ENCODE measurements at places on chromosomes 7 and 10.

DNA sequence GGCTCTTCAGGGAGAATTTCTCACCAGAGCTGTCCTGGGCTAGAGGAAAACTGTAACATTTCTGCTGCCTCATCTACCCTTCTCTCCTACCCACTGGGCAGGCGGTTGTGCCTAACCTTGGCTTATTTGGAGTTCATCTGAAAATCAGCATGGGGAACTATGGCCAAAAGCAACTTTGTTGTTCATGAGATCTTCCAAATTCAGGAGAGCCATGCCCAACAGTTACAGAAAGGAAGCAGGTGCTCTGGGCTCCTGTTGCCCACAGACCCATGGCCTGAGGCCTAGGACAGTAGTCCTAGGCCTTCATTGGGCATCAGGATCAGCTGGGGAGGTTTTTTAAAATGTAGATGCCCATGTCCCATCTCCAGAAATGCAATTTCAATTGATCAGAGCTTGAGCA lies 85.2 kb downstream of the GRID1 start:
- DNase-seq = no peak

DNA sequence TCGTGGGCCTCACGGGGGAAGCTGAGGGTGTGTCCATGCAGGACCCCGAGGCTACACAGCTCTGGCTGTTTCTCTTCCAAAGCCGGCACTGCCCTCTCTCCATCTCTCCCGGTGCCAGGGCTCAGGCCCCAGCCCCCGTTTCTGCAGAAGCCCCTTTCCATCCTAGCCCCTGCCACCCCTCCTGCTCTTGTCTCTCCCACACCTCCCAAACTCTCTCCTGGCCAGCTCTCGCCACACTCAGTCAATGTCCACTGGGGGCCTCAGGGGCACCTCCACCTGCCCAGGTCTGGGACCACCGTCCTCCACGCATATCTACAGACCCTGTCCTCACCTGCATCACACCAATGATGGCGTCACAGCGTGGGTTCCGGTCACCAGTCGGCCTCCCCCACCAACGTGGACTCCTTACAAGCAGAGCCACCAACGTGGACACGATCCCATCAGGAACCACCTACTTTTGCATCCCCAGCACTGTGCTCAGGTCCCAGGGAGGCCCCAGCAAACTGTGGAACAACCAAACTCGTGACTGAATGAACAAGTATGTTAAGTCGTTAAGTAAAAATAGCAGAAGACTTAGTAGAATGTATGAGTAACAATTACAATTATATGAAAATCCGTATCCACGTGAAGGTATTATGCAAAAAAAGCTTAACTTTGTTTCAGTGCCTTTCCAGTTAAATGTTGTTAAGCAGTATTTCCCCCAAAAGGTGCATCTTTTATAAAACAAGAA lies 38.4 kb downstream of the DIP2C start:
- no peak for DNase-seq

GRCh38 chr7:28621369-28621841 lies 209.1 kb downstream of the CREB5 start:
- DNase-seq = no peak

GRCh38 chr7:135522509-135522908 lies 12.6 kb upstream of the CNOT4 start:
- no peak for DNase-seq

GRCh38 chr10:129361676-129362376 lies 105.2 kb upstream of the MGMT start:
- no peak for DNase-seq

DNA sequence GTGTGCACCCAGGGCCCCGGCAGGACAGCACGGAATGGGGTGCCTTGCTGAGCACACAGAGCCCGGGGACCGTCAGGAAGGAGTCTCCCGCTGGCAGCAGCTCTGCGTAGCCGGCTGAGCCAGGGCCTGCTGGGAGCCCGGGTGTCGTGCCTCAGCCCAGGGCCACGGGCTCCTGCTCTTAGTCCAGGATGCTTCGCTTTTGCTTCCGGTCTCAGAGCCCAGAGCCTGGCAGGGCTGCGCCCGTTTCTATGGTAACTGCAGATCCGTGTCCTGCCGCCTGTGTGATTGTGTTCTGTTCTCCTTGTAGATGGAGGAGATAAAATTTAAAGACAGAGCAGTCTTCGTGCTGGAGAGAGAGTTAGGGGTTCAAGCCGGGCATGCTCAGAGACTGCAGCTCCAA lies 53.7 kb upstream of the DPYSL4 start:
- DNase-seq = no peak

GRCh38 chr7:127413326-127413725 lies 20.8 kb upstream of the ZNF800 start:
- no peak for DNase-seq

- no peak for DNase-seq
Observed at GRCh38 chr10:7488418-7488829, 77.6 kb upstream of the SFMBT2 start.

DNA sequence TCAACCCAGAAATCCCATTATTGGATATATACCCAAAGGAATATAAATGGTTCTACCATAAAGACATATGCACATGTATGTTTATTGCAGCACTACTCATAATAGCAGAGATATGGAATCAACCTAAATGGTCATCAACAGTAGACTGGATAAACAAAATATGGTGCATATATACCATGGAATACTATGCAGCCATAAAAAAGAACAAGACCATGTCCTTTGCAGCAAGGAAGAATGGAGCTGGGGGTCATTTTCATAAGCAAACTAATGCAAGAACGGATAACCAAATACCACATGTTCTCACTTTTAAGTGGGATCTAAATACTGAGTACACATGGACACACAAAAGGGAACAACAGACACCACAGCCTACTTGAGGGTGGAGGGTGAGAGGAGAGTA lies 2.2 kb upstream of the AFAP1L2 start:
- DNase-seq = no peak

- DNase-seq = peak; percentile 95
Observed at GRCh38 chr10:6721480-6721879, 141.4 kb upstream of the PRKCQ start.

DNA sequence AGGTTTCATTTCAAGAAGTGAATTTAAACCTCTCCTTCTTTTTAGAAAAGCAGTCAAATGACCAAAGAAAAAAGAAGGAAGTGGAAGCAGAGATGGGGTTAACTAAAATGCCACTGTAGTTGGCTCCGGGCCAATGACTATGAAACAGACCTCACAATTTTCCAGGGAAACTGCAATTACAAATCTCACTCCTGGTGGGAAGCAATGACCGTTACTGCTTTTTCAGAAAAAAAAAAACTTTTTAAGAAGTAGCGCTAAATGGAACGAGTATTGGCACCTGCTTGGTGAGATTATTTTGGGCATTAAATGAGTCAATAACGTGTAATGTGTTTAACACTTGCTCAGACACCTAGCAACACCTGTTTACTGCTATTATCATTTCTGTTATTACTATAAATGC lies 1.2 kb downstream of the SFRP4 start:
- DNase-seq = no peak

GRCh38 chr10:36173364-36173763 lies 531.3 kb upstream of the FZD8 start:
- DNase-seq = no peak

- DNase-seq = no peak
Observed at GRCh38 chr10:11152801-11153200, 135.1 kb downstream of the CELF2 start.

DNA sequence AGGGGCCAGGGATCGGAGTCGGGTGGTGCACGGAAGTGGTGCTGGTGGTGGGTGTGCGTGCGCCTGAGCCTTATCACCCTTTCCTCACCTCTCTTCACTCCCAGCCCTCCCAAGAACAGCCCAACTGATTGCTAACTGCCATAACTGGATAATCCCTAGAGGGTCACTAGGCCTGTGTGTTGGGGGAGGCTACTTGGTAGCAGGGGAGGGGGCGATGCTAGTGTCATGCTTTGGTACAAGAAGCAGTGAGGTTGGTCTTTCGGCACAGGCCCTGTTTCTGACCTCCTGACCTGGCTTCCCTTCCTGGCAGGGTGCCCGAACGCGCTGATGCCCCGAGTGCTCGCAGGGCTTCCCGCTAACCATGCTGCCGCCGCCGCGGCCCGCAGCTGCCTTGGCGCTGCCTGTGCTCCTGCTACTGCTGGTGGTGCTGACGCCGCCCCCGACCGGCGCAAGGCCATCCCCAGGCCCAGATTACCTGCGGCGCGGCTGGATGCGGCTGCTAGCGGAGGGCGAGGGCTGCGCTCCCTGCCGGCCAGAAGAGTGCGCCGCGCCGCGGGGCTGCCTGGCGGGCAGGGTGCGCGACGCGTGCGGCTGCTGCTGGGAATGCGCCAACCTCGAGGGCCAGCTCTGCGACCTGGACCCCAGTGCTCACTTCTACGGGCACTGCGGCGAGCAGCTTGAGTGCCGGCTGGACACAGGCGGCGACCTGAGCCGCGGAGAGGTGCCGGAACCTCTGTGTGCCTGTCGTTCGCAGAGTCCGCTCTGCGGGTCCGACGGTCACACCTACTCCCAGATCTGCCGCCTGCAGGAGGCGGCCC lies 652 bp downstream of the KAZALD1 start:
- DNase-seq = peak; percentile 47

DNA sequence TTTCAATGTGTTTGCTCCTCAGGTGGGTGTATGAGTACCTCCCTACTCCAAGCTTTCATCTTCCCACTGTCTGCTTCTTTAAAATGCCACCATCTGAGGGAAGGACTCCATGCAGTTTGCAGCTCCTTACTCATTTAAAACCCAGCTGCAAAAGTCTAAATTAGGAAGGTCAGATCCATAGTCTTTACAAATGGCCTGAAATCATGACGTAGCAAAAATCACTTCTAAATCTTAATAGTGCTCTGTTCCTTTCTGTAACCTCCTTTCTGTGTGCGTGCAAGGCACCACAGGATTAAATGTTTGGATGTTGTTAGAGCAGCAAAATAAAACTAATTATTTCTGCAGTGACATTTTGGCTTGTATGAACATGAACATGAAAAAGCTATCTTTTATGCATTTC lies 366.9 kb upstream of the IGFBP3 start:
- DNase-seq = no peak

DNA sequence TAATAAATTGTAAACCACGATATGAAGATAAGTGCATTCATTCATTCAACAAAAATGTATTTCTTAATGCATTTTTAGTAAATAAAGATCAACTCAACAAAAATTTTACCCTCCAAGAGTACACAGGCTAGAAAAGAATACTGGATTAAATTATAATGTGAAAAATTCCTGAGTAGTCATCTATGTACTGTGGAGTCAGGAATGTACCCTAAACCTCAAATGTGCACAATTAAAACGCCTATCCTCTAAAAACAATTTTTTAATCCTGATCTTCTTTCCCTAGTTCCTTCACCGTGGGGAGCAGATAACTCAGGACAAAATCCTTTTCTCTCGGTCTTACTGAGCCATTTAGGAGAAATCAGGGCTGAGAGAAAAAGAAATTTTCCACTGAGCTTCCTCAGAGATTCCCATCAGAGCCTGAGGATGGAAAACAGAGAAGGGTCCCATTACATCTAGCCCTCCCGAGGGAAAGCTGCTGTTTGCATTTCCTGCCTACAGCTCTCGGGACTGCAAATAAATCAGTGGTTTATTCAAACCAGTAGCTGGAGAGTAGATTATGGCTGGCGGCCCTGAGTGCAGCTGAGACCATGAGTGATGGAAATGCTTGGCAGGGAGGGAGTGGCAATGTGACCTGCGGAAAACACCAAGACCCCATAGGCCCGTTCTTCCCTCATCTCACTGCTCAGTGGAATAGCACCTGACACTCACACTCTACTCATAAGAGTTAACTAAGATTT lies 7.4 kb downstream of the TAS2R40 start:
- no peak for DNase-seq

- no peak for DNase-seq
Observed at GRCh38 chr7:135980012-135980551, 2.9 kb upstream of the MTPN start.

- DNase-seq = no peak
Observed at GRCh38 chr7:2196381-2197378, 36.1 kb downstream of the MAD1L1 start.

DNA sequence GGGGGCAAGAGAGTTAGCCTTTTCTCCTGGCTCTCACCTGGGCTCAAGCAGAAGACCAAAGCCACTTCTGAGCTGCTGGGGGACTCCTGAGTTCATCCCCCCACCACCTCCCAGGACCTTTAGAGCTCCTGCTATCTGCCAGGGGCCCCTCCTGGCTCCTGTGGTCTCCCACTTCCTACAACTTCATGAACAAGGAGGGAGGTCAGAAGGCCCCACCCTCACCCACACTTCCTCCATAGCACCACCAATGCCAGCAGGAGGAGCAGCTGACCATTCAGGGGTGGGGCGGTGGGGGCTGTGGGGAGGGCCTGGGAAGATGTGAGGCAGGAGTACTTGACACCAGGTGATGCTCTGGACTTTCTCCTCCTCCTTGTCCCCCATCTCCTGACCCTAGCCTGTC lies 32.6 kb upstream of the ADCYAP1R1 start:
- no peak for DNase-seq

- no peak for DNase-seq
Observed at GRCh38 chr10:49074836-49075682, 40.3 kb downstream of the VSTM4 start.

DNA sequence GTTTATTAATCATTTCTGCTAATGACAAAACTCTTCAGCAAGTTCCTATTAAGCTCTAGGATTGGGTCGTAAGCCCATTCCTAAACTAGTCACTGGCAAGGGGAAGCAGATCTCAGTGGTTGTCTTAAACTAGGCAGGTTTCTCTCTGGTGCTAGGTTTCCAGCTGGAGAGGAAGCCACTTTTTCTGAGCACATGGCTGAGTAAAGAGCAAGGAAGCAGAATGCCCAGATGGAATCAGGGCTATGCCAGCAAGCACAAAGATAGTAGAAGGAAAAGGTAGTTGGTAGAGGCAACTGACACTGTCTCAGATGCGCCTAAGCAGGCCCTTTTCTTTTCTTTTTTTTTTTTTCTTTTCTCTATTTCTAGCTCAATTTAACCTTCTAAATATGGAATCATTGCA lies 224.9 kb downstream of the EXOC4 start:
- DNase-seq = no peak

DNA sequence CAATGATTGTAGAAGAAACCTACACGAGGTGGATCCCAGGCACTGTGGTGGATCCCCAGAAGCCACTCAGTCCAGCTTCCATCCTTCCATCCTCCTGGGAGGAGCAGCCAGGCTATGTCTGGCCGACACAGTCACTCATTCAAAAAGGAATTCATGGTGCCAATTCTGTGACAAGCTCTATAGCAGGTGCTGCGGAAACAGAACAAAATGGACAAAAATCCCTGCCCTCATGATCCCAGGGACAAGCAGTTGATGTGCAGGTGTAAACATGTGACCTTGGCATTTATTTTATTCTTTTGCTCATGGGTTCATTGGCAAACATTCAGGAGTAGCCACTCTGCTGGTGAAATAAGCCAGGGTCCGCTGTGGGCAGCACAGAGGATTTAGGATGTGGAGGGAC lies 49.2 kb upstream of the FGFR2 start:
- DNase-seq = no peak

- DNase-seq = no peak
Observed at GRCh38 chr10:79055892-79056291, 12.9 kb upstream of the ZMIZ1 start.

GRCh38 chr7:55690-56248 lies 136.6 kb upstream of the FAM20C start:
- no peak for DNase-seq

Measured in AG08395 (cell line).